Caudate nucleus (tissue), 63 donors: ENCODE measurements at places on chromosomes 12 and 14.
A peak's percentile ranks its signal among the peaks of the same experiment; 100 is the strongest.

- DNase-seq: no peak
Measured at GRCh38 chr14:95314609-95315008, 5.1 kb downstream of the CLMN start.

- DNase-seq: no peak
Measured at GRCh38 chr12:75208856-75209811, 505 bp downstream of the KCNC2 start.

DNA sequence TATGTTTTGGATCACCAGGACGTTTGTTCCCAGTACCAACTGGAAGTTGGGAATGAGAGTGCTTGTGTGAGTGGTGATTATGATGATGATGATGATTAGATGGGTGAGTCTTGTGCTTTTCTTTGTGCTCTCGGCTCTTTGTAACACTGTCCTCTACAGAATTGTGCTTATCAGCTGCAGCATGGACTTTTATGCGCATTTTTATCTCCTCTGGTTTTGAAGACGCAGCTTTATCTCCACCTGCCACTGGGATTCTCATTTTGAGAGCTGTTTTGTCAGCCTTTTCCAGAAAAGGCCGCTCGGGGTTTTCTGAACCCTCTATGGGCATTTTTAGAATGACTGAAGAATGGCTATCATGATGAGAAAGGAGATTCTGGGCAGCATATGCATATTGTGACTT, 11.5 kb upstream of the KANSL2 start:
- DNase-seq: no peak

- DNase-seq: no peak
Measured at GRCh38 chr12:8903646-8904045, 10.7 kb upstream of the PHC1 start.

GRCh38 chr14:89288114-89288513, 128.9 kb downstream of the FOXN3 start:
- DNase-seq: no peak

DNA sequence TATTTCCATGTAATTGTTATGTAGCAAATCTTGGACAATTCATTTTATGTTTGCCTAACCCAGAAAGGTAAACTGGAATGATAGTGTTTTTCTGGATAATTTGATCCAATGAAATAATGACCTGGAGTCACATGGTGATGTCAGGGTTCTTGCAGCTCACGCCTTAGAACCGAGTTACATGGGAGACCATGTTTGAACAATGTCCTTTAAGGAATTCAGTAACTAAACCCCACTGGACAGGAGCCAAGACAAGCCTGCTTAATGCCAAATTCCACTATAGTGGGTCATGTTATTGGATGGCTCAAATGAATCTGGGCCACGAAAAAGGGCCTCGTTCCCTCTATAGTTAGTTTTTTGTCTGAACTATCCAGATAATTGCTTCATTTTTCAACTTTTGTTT, 255.8 kb upstream of the HMGA2 start:
- no peak for DNase-seq

DNA sequence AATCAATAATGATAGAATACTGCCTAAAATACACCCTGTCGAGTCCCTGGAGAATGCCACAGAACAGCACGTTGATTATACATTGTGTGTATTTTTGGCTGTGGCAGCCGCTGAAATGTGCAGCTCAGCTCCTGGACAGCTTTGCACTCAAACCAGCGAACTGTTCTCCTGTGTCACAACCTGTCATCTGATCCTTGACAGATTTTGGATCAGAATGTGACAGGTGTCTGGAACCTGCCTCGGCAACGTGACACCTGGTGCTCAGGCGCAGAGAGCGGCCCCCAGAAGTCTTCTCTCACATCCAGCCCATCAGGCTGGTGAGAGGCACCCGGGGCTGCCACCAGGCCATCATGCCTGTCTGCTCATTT, 19.3 kb downstream of the MVK start:
- no peak for DNase-seq

DNA sequence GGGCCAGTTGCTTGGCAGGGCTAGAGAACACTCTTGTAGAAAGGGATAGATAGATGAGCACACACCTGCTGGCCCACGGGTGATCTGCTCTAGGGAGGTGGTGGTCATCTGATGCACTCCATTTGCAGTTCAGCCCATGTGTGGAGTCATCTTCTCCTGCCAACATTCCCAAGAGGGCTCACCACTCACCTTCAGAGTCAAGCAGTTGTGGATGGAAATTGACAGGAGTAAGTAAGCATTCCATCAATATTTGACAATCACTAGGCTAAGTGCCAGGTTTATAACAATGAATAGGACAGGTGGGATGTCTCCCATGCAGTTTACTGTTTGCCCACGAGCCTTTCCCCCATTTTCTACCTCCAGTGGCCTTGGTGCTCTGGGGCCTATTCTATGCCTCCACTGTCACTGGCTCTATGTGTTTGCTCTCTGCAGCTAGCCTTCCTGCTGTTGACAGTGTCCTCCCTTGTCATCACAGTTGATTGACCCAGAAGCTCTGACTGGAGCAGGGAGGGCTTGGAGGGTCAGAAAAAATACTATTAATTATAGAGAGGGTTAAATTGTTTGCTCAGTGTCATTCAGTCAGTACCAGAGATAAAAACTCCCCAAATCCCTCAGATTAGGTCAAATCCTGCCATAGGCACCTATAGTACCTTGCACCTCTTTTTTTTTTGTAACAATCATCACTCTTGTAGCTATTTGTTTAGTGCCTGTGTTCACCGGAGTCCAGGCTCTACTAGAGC, 134.6 kb upstream of the PZP start:
- no peak for DNase-seq

DNA sequence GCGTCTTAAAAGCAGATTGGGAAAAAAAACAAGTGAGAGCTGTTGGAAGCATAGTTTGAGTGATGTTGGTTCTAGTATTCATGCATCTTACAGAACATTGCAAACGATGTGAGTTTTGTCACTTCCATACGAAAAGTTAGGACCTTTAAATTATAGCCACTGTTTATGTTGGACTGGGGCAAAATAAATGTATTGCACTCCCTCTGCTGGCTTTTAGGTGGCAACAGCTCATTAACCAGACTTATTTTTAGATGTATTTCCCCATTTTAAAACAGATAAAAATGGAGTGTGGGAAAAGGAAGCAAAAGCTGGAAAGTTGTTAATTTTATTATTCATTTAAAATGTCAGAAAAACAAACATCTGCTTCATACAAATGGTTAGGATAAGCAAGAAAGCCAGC, 111.9 kb downstream of the LGR5 start:
- DNase-seq: no peak

- DNase-seq: peak; percentile 1
Measured at GRCh38 chr12:48122065-48122834, 3.1 kb downstream of the PFKM start.
